ENCODE measurements at places on chromosomes 2 and 18.
A peak's percentile ranks its signal among the peaks of the same experiment; 100 is the strongest.

GRCh38 chr2:161578998-161579397, 45.2 kb upstream of the SLC4A10 start:
- DNase-seq, result no peak

DNA sequence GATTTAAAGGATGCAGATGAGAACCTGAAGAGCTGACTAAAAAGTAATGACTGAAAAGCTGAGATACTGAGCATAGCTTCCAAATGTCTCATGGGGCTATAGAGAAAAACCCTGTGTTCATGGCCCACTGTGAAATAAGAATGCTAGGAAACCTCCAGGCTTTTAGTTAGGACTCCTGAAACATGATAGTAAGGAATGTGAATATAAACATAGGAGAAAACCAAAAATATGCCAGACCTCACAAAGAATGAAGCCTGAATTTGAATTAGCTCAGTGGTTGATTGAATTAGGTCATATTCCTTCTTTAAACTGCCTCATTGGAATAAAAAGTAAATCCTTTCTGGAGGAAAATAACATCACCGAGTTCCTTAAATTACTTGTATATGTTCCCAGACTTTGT, 194.5 kb upstream of the NXPH2 start:
- no peak for DNase-seq

GRCh38 chr2:57569396-57569795, 477.2 kb upstream of the VRK2 start:
- no peak for DNase-seq

DNA sequence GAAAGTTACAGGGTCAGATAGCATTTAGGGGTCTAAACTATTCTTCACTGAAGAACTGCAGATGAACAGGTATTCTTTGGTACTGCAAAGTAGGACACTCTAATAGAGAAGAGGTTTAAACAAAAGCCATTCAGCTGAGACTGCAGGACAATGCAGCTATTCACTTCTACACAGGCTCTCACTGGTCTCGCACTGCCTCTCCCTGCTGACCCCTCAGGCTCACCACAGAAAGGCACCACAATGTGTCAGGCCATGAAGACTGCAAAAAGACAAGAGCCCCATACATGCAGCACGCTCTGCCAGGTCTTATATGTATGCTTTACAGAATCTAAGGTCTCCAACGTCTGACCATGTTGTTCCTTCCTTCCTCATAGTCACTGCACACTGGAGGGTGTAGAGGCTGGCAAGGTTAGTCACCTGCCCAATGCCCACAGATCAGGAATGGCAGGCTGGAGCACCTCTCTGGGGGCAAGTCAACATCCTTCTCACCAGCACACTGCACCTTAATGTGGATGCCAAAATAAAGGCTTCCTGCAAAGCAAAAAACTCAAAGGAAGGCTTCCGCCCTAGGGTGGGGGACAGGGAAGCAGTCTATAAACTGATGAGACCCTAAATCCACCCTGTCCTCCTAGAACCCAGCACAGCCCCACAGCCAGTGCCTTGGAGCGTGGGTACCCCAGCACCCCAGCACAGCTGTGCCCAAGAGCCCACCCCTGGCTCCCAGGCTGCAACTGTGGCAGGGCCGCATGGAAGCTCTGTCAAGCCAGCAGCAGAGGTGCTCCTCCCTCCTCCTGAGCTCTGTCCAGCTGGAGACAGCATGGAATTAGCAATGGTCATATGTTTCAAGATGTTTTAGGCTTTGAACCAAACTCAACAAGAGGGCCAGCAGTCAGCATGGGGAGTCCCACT, 10.7 kb upstream of the RNU4ATAC start:
- no peak for DNase-seq

DNA sequence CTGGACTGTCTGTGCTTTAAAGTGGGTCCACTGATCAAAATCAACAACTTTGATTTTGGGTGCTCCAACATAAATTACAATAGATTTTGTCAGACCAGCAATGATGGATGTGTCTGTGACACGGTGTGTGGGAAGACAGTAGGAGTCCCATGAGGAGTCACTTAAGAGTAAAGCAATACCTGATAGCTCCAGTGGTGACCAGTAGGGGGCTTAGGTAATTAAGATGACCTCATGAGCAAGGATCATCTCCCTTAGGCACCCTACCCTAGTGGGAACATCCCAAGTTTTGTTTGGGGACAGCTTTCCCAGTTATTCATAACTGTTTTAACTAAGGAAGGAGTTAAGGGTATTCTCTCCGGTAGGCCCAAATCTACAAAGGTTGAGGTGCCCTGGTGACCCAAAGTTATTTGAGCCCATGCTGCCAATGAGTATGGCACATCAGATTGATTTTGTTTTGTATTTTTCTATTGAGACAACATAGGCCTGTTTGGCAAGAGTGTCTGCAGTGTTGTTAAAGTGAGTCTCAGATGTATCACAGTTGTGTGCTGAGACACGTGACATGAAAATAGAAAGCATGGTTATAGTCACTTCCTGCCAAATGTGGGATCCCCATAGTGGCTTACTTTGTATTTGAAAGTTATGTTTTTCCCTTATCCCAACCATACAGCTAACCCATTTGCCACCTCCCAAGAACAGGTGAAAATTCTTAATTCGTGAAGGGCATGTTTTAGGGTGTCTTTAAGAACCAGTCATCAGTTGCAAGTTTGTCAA, 1337.6 kb upstream of the SLC39A10 start:
- no peak for DNase-seq

- DNase-seq, result no peak
Observed at GRCh38 chr2:223642506-223642905, 40.3 kb upstream of the SCG2 start.

DNA sequence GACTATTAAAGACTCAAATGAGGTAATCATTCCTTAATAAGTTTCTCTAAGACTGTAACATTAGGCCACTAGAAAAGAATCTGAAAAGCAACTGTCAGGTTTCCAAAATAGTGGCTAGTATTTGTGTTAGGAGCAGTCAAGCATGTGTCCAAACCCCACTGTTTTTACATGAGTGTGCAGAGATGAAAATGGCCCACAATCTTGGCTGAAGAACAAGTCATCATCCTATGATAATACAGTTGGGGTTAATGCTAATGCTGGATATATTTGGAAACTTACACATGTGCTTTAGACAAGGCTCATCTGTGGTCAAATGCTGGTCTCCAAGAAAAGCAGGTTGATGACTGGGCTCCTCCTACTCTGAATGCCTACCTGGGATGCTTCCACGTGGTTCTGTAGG, 73.6 kb downstream of the MAIP1 start:
- DNase-seq, result no peak

GRCh38 chr2:155372969-155373368, 674.5 kb downstream of the KCNJ3 start:
- DNase-seq, result no peak

DNA sequence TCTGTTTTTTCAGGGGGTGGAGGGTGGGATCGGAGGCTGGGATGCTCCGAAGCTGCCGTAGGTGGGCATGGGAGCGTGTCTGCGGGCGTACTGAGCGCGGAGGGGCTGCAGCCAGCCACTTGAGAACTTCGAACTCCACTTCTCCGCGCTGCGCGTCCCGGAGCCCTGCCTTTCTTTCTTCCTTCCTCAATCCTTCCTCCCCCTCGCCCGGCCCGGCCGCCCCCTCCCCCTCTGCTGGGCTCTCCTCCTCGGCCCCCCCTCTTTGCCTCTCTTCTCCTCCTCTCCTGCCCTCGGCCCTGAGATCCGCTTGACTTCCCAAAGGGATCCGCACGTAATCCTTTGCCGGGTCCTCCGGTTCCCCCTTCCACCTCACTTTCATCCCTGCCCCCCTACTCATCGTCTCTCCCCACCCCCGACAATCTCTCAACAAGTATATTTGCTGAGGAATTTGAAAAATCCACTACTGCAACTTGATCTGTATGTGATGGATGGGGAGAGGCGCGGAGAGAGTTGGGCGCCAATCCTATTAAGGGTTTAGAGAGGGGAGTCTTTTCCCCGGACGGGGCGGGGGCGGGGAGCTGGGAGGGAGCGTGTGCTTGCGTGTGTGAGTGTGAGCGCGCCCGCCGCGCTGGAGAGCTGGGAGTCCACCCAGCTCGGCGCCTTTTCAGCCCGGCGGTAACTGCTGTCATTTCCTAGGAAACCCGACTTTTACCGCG, 1.1 kb downstream of the GLI2 start:
- DNase-seq, result no peak

DNA sequence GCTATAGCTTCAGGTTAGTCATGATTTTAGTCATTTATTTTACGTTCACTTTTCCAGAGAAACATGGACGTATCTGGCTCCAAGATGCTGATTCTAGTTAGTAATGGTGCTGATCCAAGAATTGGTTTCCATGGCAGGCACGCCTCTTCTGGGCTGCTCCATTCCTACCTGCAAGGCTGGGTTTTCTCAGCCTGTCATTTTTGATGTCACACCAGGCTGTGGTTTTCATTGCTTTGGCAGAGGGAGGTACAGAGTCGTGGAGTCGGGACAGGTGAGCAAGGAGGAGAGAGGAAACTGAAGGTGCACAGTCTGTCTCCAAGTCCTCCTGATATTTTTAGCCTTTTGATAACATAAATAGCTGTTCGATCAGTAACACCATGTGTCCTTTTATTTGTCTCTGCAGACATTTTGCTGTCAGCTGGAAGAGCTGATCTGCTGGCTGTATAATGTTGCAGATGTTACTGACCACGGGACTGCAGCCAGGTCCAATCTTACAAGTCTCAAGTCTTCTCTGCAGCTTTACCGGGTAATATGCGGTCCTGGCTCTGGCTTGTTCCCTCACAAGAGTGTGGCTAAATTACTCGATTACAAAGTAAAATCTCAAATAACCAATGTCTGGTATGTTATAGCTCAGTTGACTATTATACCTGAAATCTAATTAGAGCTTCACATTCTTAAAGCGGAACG, 17.8 kb downstream of the CEP68 start:
- no peak for DNase-seq

- no peak for DNase-seq
Observed at GRCh38 chr2:107584577-107584976, 242.1 kb upstream of the RGPD4 start.

GRCh38 chr18:25459814-25460213, 107.8 kb upstream of the ZNF521 start:
- no peak for DNase-seq

DNA sequence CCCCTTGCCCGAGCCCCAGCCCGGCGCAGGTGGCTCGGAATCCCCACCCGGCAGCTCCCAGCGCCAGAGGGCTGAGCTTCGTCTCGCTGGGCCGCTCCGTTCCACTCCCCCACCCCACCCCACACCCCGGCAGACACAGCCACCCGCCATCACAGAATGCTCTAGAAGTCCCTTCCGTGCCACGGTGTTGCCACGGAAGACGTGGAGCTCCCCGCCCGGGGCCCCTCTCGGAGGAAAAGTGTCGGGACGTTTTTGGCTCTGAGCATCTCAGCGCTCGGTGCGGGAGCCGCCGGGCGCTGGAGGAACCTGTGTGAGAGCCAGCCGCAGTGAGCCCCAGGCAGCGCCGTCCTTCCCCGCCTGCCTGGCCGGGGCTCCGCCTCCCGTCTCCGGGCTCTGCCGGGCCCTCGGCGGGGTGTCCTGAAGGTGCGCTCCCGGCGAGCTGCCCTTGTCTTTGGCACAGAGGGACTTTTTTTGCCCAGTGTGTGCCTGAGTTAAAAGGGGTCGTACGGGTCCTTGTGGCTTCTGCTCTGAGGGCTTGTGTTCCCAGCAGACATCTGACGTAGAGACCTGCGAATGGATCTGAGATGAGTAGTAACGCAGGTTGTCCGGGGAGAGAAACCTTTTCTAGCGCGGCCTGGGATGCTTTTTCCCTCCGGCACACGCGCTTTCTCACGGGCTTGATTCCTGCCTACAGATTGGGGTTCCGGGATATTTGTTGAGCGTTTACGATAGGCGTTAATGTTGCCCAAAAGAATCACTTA, 1.8 kb downstream of the ZCCHC2 start:
- peak; percentile 43 for DNase-seq

Data from activated T-cell treated with anti-CD3 and anti-CD28 coated beads for 4 hours (primary cell).